ENCODE measurements at places on chromosomes 4 and X.

- DNase-seq = no peak
These were observed 64.7 kb upstream of the UXT start for GRCh38 chrX:47723689-47724088.

DNA sequence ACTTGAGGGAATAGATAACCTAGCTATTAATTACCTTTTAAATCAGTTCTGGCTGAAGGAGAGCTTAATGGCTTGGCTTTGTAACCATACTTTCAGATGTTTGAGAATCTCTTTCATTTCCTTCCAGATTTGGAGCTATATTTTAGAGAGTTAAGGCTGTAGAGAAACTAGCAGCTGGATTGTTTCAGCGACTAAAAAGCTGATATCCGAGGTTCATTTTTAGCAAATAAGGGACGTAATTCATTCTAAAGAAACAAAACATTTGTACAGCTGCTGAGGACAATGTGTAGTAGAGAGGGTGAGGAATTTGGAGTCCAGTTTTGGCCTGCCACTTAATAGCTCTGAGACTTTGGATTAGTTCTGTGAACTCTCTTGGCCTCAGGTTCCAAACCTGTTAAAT is 12.2 kb downstream of the OSTC start:
- no peak for DNase-seq

- DNase-seq = no peak
These were observed 62.7 kb upstream of the SHOX start for GRCh38 chrX:567891-568290.

DNA sequence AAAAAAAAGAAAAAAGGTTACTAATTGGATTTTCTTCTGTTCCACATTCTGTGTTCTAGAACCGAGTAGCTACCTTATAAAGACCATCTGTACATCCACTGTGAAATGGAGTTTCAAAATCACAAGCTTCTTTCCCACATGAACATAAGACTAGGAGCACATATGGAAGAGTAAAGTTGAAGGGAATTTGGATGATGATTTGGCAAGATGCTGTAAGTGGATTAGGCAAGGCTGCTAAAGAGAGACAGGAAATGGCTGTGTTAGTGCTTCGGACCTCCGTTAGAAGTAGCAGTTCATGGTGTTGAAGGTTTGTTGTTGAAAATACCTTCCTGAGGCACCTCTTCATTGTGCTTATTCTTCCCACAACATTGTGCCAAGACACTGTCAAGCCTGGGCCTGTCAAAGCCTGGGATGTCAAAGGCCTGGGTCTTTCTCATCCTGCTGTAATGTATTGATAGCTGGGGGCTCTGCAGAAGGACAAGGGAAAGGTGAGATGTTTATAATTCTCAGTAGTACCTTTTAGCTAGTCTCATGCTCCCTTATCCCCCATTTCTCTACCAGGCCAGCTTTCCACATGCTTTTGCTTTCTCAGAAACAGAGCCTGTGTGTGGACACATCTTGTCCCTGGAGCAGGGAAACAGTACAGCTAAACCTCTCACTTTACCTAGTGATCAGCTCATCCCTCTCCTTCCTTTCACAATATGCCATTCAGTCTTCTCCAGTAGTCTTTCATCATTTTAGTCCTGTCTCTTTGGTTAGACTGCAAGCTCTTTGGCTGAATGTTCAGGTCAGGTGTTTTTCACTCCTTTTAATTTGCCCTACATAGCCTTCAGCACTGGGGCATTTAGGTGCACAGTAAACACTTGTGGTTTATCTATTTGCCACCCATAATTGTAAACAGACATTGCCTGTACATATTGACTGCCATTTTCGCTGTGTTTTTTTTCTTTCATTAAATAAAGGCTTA is 37.9 kb upstream of the CYP2U1 start:
- no peak for DNase-seq

- no peak for DNase-seq
These were observed 53.4 kb upstream of the TRPC3 start for GRCh38 chr4:122005064-122005755.

DNA sequence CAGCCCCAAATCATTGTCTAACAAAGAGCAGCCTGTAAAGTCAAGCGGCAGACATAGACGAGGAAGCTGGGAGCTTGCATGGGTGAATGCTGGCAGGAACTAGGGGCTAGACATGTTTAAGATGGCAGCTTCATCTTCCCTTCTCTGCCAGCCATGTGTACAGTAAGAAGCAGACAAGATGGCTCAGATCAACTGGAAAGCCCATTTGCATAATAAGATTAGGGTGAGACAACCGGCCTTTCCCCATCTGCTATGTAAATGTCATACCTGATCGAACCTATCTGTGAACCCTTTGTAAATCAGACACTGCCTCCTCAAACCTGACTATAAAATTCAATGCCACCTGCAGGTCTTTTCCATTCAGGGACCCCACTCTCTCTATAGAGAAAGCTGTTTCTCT is 22.8 kb upstream of the HADH start:
- no peak for DNase-seq

DNA sequence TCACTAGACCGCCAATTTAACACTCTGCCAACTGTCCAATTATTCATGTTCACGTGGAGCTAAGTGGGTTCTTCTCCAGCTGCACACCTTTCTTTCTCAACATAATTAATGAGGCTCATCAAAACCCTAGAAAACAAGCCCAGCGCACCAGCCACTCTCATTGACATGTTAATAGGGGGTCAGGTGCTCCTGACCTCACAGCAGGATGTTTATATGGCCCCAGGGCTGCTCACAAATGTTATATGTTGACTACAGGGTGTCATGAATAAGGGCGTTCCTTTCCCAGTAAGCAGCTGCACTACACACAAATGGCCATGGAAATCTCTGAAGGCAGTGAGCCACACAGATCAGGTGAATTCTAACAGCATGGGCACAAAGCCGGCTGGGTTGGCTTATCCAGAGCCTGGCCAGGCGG is 209.8 kb downstream of the MGST2 start:
- DNase-seq = no peak

DNA sequence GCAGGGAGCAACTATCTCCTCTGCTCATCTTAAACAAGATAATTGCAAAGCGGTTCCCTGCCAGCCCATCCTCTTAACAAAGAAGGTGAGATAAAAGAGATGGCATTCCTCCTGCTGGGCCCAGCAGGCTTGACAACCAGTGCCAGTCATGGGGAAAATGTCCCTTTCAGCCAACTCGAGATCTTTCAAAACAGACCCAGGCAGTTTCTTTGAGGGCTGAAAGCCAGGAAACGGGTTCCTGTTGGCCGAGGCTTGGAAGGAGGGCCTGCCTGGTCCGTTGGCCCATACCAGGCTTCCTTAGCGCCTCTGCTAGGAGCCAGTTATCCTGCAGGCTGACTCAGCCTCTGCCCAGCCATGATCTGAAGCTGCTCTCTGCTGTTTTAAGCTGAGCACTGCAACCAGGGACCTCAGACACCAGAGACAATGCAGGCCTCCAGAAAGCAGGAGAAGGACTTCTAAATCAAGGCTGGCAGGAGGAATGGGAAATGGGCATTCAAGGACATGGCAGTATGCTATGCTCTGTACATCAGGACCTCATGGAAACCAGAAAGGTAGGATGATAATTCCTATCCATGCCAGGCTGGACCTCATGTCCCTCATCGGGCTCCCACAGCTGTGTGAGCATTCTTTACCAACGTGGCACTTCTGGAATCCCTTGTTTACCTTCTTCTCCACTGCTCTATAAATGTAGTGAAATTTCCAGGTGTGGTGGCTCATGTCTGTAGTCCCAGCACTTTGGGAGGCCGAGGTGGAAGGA is 42.4 kb upstream of the SLC2A9 start:
- DNase-seq = no peak

DNA sequence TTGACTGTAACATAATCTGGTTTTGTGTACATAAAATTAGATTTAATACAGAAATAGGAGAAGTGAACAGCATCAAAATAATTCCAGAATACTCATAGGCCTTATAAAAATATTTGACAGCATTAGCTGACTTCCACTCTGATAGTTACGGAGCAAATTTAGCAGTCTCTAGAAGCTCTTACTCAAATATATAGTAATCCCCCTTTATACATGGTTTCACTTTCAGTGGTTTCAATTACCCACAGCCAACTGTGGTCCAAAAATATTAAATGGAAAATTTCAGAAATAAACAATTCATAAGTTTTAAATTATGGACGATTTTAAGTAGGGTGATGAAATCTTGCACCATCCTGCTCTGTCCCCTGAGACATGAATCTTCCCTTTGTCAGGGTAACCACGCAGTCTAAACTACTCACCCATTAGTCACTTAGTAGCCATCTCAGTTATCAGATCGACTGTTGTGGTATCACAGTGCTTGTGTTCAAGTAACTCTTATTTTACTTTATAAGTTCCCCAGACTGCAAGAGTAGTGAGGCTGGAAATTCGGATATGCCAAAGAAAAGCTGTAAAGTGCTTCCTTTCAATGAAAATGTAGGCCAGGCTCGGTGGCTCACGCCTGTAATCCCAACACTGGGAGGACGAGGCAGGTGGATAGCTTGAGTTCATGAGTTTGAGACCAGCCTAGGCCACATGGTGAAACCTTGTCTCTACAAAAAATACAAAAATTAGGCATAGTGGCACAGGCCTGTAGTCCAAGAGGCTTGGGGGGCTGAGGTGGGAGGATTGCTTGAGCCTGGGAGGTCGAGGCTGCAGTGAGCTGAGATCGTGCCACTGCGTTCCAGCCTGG is 17.2 kb upstream of the RTL9 start:
- DNase-seq = no peak

DNA sequence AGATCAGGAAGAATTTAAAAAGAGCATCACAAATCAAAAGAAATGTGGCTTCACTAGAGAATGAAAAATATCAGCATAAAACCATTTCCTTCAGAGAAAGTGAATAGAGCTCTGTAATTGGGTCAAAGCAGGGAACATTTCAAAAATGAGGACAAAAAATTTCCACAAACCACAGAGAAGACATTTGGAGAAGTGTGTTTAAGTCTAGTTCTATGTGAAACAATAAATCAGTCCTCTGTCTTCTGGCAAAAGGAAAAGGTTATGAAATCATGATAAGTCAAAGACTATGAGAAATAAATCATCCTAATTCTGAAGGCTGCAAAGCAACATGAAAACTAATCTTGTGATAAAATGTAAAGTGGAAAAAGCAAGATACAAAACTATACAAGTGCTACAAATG is 27.9 kb downstream of the SMPX start:
- DNase-seq = no peak

- no peak for DNase-seq
These were observed at the start of gene CCNQ for GRCh38 chrX:153598541-153599191. CCNQ (minus strand) TSS chrX:153599139; CDS start chrX:153599073, 66 bp downstream.

- DNase-seq = no peak
These were observed 65.6 kb upstream of the PCDH18 start for GRCh38 chr4:137597752-137598430.

DNA sequence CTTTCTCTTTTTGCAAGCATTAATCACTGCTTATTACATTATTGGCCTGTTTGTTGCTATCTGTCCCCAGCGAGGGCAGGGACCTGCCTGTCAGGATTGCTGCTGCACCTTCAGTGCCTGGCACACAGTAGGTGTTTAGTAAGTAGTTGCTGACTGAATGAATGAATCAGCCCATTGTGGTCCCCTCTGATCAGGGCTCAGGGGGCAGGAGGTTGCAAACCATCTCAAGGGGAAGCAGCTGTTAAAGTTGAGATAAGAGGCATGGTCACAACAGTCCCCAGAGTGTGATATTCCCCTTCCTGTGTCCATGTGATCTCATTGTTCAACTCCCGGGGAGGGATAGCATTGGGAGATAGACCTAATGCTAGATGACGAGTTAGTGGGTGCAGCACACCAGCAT is 85.4 kb downstream of the WFS1 start:
- no peak for DNase-seq

DNA sequence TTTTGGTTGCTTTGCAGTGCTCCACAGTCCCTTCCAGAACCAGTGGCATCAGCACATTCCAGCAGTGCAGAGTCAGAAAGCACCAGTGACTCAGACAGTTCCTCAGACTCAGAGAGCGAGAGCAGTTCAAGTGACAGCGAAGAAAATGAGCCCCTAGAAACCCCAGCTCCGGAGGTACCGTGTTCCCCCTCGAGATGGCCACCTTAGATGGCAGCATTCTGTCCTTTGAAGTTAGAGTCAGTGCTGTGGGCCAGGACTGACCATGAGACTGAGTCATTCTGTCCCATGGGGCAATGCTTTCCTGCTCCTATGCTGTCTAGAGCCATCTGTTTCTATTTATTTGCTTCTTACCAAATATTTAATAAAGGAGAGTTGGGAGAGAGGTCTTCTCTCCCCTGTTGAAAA is 112.3 kb downstream of the KLHL8 start:
- DNase-seq = no peak

DNA sequence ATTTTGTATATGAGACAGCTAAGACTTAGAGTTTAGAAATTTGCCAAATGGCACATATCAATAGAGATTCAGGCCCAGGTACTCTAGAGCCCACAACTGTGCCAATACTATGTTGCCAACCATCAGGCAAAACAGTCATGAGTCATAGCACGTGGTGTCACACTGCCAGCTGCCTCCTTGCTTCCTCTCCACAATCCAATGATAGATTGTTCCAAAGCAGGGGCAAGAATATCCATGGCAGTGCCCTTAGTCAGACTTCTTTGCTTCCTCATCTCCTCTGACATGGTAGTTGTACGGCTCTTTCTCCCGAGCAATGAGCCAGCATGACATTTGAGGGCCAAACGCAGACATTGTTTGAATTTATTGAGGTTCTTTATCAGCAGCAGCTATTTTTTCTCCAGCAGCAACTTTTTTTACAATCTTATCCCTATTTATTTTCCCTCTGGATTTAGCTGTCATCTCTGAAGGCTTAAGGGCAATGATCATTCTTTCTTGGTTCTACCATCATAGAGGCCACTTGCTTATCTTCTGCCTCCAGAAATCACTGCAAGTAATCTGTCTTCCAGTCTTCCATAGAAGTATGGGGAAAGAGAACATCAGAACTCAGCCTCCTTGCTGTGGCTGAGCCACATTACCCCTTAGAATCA is 169.7 kb downstream of the COL4A6 start:
- DNase-seq = no peak

GRCh38 chrX:56920338-56920997 is 74.9 kb downstream of the SPIN3 start:
- DNase-seq = no peak

Measured in activated T-cell treated with anti-CD3 and anti-CD28 coated beads for 24 hours (primary cell).